ENCODE measurements at places on chromosomes 16 and 17.

- DNase-seq = no peak
These were observed 111.7 kb downstream of the IRF8 start for GRCh38 chr16:86010680-86011141.

DNA sequence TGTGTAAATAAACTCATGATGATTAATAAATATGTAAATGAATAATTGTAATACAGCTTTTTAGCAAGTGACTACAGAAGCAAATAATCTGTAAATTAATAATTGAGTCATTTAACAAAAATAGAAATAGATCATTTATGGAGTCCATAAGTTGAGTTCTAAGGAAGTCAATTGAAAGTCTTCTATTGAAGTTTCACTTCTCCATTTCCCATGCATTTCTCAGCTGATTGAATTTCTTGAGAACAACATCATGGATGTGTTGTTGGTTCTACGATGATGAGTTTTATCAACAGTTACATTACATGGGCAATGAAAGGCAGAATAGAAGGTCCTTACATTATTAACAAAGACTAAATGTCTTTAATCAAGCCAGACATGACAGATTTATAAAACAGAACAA is 290.4 kb downstream of the MAP2K6 start:
- DNase-seq = no peak

GRCh38 chr16:75282466-75283281 is 31.2 kb upstream of the BCAR1 start:
- no peak for DNase-seq

GRCh38 chr17:59617156-59617732 is 2.5 kb upstream of the CLTC start:
- no peak for DNase-seq

DNA sequence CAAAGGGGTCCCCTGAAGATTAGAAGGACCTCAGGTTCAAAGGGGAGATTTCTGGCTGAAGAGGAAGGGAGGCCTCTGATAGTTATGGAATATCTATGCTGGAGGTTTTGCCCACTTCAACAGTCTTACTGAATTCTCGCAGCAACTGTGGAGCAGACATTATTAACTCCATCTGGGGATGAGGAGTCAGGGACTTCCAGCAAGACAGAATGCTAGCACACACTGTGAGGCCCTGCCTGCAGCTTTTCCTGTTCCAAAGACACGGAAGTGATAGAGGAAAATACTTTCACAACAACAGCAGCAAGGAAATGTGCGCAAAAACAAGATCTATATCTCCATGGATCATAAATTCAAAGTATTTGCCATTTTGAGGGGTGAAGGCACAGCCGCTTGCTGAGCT is 72.8 kb downstream of the RPH3AL start:
- DNase-seq = no peak

DNA sequence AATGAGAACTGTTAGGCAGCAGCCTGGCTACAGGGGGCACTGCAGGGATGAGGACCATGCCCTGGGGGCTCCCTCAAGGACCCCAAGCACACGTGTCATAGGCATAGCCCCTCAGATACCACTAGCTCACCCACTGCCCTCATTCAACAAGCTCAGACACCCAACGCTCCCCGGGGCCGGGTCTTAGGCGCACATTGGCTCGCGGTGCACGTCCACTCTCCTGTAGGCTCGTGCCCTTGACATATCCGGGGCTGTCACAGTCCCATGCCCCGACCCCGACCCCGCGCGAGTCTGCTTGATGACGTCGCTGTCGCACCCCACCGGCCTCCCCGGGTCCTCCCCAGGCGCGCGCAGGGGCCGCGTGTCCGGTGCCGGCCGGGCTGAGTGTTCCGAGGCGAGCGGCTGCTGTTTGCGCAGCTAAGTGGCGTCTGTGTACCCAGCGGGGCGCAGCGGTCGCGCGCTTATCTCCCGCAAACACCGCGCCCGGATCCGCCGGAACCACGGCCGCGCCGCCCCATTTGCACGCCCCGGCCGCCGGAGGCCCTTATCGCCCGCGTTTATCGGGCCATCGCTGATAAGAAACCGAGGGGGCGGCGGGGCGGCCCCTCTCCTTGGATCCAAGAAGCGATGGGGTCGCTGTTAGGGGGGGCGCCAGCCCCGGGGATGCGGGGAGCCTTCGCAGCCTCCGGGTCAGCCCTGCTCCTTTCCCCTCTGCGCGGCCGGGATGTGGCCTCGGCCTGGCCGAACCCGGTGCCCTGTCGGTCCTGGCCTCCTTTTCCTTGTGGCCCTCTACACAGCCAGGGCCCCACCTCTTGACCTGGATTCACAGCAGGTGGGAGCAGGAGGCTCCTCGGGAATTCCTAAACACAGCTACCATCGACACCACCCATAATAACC is 20.7 kb upstream of the NAGS start:
- DNase-seq = no peak

DNA sequence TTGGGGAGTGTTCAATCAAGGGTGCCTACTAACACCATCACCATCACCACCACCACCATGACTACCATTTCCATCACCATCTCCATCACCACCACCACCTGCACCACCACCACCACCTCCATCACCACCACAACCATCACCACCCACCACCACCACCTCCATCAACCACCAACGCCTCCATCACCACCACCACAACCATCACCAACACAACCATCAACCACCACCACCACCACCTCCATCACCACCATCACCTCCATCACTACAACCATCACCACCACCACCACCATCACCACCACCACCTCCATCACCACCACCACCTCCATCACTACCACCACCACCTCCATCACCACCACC is 15.7 kb downstream of the MARCHF10 start:
- DNase-seq = no peak

GRCh38 chr16:75262800-75263127 is 11.3 kb upstream of the BCAR1 start:
- no peak for DNase-seq

DNA sequence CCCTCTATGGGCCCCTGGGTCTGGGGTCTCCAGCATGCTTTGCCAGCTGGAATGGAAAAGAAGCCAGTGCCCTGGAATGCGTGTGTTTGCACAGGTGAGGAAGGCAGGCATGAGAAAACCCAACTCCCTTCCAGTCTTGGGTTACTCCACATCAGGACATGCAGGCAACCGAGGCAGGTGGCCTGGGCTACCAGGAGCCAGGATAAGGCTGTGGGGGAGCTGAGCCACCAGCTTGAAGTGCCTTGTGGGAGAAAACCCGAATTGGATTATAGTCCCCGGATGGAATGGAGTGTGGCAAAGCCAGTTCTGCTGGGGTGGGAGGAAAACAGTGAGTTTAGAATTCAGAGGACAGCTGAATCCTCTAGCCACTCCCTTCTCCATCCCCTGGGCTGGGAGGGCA is 7.2 kb downstream of the SRCIN1 start:
- no peak for DNase-seq

DNA sequence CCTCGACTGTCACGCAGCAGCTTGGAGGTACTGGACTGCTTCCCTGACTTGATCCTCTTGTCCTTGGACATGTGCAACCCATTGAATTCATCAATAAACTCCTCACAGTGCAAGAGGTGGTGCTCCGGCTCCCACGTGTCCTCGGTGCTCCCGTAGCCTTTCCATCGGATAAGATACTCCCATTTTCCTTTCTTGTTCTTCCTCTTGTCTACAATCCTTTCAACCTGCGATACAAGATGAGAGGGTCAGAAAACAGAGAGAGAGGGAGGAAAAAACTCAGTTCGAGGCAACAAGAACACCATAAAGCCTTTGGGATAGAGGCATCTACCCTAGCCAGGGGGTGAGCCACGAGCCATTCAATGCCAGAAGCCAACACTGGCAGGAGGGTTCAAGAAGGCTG is 119.5 kb downstream of the CDYL2 start:
- no peak for DNase-seq

- no peak for DNase-seq
These were observed 278.1 kb downstream of the ZFHX3 start for GRCh38 chr16:72769876-72770275.

- no peak for DNase-seq
These were observed 126.4 kb downstream of the KCNJ2 start for GRCh38 chr17:70295731-70296130.

GRCh38 chr16:65681406-65681805 is 559.5 kb upstream of the CDH11 start:
- no peak for DNase-seq

DNA sequence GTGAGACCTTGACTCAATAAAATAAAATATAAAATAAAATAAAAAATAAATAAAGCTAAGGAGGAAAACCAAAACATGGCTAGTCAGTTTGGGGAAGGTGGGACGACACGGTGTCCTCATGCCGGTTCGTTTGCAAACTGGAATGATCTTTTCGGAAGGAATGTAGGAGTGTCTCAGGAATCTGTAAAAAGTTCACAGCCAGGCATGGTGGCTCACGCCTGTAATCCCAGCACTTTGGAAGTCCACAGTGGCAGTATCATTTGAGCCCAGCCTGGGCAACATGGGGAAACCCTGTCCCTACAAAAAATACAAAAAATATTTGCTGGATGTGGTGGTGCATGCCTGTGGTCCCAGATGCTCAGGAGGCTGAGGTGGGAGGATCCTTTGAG is 14.7 kb upstream of the RPTOR start:
- no peak for DNase-seq

GRCh38 chr16:85261657-85262557 is 149.6 kb upstream of the CIBAR2 start:
- DNase-seq = no peak

- no peak for DNase-seq
These were observed 7.6 kb downstream of the ALKBH5 start for GRCh38 chr17:18191236-18191667.

- DNase-seq = no peak
These were observed 24.6 kb downstream of the LLGL2 start for GRCh38 chr17:75550139-75550465.

- no peak for DNase-seq
These were observed 10.5 kb downstream of the OSBPL7 start for GRCh38 chr17:47810901-47811635.

DNA sequence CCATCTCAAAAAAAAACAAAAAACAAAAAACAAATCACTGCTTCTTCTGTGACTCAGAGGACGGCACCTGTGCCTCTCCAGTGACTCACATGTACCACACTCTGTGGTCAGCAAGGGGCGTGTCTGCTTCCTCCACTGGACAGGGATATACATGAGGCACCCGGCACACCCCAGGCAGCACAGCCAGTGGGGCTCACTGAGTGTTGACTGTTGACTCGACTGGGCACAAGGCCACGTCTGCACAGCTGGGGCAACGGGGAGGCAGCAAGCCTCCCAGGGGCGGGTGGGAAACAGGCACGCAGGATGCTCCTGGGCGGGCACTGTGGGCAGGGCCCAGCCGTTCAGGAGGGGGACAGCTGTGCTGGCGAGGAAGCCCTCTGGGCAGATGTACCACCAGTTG is 64.1 kb downstream of the TIMM22 start:
- DNase-seq = no peak

GRCh38 chr16:54487933-54488332 is 201.3 kb upstream of the IRX3 start:
- no peak for DNase-seq

DNA sequence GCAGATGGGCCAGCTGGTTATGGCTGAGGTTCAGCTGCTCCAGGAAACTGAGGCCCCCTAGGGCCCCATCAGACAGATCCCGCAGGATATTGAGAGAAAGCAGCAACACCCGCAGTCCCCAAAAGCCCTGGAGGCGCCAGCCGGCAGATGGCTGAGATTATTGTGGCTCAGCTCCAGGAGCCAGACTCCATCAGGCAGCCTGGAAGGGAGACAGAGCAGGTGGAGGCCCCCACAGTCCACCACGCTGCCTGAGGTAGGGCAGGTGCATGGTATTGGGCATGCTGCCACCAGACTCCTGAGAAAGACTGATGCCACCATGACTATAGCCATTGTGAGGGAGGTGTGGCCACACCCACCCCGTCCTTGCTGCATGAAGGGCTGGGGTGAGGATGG is 9.5 kb upstream of the TMEM101 start:
- no peak for DNase-seq

- DNase-seq = no peak
These were observed 87.2 kb upstream of the IRX3 start for GRCh38 chr16:54373534-54374520.

- DNase-seq = no peak
These were observed 33.5 kb downstream of the SRL start for GRCh38 chr16:4208341-4208751.

- DNase-seq = no peak
These were observed 5.3 kb upstream of the POLR3E start for GRCh38 chr16:22291860-22292318.

GRCh38 chr16:3054965-3055733 is 8.8 kb downstream of the MMP25 start:
- no peak for DNase-seq
